ENCODE measurements at places on chromosomes 3 and 15. TPM values are rescaled to one million over a fixed set of nuclear protein-coding genes. Genes with fewer than 3 reads are reported as not detected.

SLC22A14 gene
- 0.13 TPM for polyA plus RNA-seq

PPP2R3A gene
- 7.4 TPM for polyA plus RNA-seq

- H3K27me3 ChIP-seq: no peaks in the 10 kb centered on the region
- peaks cover 19% of the 10 kb centered on the region for H3K36me3 ChIP-seq
- H3K4me3 ChIP-seq: no peak overlapping the region
- H3K4me1 ChIP-seq: no peaks in the 10 kb centered on the region
Measured at GRCh38 chr3:128367761-128368160, 98.9 kb downstream of the DNAJB8 start.

DNA sequence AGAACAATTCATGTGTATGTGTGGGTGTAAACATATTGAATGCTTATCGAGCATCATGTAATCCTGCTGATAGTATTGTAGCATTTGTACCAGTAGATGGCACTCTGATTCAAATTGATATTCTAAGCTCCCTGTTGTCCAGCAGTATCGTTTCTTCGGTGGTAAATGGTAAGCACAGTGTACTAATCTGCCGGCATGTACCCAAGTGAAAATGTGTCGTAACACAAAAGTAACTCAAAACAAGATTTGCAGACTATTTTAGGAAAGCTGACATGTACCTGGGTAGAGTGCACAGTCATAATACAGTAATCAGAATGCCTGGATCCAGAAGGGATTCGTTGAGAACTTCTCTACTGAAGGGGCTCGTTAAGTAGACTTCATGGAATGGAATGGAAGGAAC, 31.7 kb upstream of the MNS1 start:
- H3K4me3 ChIP-seq: no peak overlapping the region
- no peaks in the 10 kb centered on the region for H3K4me1 ChIP-seq
- DNase-seq: peak; percentile 44
- H3K27me3 ChIP-seq: no peaks in the 10 kb centered on the region

GRCh38 chr15:55281517-55282228, 7.9 kb downstream of the RAB27A start:
- no peaks in the 10 kb centered on the region for H3K27me3 ChIP-seq
- H3K36me3 ChIP-seq: no peaks in the 10 kb centered on the region
- DNase-seq: no peak
- no peak overlapping the region for H3K27ac ChIP-seq

All from large intestine (tissue), 12 donors.